ENCODE measurements at places on chromosomes 12 and 14. TPM values are rescaled to one million over a fixed set of nuclear protein-coding genes. Genes with fewer than 3 reads are reported as not detected.

- DNase-seq: no peak
Observed at GRCh38 chr12:124006846-124007713, 34.1 kb downstream of the ZNF664 start.

IFNG-AS1 gene
- not detected for total RNA-seq

DNA sequence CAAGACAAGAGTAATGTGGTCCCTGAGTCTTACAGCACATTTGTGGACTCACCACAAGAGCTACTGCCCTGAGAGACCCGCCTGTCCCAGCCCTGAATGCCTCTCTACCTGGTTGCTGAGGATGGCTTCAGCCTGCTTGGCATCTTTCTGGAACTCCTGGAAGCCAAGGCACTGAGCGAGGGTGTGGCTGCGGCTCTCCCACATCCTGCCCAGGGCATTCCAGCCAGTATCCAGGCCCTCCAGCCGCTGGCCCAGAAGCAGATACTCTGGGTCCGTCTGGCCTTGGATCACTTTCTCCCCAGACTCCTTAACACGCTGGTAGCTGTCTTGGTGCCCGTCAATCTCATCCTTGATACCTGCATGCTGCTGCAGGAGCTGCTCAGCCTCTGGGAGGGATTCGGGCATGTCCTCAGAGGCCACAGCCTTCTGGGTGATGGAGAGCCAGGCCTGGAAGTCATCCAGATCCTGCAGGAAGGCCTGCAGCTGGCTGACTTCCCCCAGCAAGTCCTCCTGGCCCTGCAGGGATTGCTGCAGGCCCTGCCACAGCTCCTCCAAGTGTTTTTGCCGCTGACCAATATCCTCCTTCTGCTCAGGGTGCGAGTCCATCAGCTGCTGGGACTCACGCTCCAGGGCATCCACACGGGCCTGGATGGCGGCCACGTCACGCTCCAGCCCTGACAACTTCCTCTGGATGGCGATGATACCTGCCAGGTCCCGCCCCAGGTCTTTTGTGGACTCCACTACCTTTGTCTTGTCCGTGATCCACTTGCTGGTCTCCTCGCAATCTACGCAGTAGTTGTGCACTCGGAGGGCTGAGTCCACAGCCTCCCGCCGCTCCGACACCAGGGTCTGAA, 82.3 kb downstream of the PLEKHG3 start:
- no peak for DNase-seq

TBX3 gene
- not detected for total RNA-seq

GRCh38 chr12:46400406-46400805, 27.8 kb upstream of the SLC38A2 start:
- DNase-seq: no peak

DNA sequence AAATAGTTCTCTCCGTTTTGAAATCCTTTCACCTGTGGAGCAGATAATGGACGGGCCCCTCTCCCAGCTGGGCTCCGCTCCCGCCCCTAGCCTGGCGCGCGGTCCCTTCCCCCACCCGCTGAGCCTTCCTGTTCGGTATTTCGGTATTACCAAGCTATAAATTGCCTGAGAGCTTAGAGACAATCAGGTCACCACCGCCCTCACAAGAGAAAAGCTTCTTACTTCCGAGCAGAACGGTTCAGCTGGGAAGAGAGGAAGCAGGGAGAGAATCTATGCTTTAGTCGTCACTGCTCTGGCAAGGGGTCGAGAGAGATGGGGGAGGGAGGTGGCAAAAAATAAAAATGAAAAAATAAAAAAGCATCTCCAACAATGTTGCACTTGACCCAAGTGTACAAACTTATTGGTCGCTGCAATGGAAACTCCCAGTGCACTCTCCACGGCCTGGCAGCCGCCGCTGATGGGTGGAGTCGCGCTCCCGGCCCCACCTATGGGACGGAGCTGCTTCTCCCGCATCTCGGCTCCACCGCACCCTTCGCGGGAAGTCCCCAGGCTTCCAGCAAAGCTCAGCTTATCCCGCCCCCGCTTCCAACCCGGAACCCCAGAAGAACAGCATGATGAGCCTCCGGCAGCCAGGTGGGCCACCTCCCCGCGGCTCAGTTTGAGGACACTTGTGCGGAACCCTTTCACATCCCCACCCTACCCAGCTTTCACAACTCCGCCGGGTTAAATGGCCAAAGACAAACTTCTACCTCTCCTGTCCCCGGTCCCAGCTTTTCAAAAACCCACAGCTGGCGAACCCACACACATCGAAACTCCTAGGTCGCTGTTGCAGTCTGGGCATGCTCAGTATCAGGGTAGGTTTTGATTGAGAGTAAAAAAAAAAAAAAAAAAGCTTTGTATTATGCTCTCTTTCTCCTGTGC, 832 bp upstream of the SYT1 start:
- no peak for DNase-seq

DNA sequence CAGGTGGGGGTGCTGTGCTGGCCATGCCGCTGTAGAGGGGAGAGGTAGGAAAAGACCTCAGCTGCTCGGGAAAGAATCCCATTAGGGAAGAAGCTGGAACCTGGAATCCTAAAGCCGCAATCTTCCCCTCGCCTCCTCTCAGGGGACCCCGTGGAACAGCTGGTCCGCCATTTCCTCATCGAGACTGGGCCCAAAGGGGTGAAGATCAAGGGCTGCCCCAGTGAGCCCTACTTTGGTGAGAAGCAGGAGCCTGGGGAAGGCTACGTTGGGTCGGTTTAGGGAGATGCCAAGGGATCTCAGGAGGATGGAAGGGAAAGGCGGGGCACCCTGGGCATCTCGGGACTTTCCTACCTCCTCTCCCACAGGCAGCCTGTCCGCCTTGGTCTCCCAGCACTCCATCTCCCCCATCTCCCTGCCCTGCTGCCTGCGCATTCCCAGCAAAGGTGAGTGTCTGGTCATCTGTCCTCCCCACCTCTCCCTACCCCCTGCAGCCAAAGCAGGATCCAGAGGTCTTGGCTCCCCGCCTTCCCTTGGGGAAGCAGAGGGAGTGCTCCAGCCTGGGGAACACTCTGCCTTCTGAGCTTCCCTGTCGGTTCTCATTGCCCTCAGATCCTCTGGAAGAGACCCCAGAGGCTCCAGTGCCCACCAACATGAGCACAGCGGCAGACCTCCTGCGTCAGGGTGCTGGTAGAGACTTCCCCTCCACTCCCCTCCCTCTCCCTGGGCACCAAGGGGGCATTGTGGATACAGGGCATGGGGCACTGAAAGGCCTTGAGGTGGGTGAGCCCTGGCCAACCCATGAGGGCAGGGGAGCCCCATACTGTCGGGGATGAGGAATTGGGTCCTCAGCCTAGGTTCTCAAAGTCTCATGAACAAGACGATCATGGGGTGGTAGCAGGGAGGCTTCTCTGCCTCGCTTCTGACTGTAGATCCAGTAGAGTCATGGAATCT, 12.4 kb downstream of the TNS2 start:
- DNase-seq: no peak

GRCh38 chr12:127257366-127257935, 1009.5 kb upstream of the TMEM132C start:
- DNase-seq: no peak

DNA sequence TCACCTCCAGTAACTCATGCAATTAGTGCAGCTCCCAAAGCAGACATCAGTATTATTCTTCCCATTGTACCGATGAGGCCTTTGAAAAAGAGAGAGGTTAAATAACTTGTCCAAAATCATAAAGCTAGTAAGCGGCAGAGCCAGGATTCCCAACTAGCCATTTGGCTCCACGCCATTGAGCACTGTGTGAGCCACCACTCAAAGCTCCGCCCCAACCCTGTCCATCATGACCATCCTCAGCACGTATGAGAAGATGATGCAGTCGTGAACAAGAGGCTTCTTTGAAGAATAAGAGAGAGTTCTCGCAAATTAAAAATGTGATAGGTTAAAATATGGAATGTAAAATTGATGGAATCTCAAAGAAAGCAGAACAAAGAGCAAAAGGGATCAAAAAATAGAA, 14.6 kb downstream of the CLMN start:
- DNase-seq: no peak

DNA sequence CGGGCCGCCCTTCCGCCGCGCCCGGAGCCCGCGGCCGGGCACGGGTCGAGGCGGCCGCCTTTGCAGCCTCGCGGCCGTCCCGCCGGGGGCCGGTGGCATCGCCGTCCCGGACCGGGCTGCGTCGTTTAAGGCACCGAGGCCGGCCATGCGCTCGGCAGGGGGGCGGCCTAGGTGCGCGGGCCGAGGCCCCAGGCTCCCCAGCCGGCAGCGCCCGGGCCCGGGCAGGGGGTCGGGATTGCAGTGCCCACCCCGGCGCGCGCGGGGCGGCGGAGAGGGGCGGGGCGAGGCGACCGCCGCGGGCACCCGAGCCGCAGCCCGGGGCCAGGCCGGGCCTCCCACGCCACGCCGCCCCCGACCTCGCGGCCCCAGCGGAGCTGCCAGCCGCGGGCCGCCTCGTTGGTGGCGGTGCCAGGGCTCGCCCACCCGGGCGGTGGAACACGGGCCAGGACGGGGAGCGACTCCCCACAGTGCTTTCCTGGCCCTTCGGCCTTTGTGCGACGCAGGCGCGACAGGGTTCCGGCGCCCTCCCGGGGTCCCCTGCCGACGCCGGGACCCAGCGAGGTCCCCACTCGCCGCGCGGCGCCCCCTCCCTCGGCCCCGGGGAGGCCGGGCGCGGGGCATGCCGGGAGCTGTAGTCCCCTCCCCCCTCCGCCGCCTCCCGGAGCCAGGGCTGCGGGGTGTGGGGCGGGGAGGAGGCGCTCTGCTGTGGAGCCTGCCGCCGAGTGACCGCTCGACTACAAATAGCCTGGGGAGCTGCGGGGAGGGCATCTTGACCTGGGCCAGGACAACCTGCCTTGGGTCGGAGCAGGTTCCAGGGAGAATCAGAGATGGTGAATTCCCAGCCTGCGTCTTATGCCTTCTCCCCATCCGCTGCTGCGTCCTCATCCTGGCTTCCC, 769 bp downstream of the FKBP4 start:
- DNase-seq: peak; percentile 83

DNA sequence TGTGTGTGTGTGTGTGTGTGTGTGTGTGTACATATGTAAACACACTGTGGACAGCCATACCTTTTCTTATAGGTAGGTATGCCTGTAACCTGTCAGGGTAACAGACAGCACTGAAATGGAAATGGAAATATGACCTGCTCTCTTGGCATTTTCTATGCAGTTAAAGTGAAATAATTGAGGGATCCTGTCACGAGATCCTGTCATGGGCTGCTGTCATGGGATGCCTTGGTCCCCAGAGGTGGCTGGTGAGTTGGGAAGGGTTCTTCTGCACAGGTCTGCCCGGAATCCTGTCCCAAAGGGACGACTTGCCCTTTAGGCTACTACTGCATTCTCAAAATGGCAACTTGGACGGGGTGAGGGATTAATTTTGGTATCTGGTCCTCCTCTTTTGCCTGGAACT, 47.3 kb downstream of the ELK3 start:
- DNase-seq: no peak

GALNT9 gene
- total RNA-seq: 0.53 TPM

DNA sequence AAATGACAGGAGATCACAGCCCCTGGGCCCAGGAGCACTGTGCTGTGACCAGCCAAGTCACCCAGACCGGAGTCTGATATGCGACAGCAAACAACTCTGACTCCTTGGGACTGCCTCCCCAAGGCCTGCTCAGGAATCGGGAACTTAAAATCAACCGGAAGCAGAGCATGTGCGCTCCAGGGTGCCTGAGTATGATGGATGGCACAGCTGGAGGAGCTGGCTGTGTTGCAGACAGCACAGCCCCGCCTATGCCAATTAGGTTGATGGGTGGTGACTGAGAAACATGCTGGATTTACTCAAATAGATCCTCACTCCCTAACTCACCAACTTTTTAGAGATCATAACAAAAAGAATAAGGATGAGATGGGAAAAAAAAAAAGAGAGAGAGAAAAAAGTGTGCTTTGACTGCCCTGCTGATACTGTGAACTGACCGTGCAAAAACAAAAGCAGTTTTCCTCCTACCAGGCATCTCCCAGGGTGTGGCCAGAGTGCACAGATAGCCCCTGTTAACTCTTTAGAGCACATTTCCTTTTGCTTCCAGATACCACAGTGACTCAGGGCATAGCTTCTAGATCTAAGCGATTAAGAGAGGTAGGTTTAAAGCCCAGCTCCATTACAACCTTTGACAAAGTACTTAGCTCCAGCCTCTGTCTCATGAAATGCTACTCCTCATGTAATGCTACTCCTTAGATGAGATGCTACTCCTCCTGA, 27.4 kb upstream of the STON2 start:
- DNase-seq: no peak

Data from activated T-cell treated with anti-CD3 and anti-CD28 coated beads, Interleukin-2, amount 50 U/mL, for 72 hours (primary cell).